Epithelial cell of proximal tubule (primary cell): ENCODE measurements at places on chromosomes 13 and 19.
A peak's percentile ranks its signal among the peaks of the same experiment; 100 is the strongest.

DNA sequence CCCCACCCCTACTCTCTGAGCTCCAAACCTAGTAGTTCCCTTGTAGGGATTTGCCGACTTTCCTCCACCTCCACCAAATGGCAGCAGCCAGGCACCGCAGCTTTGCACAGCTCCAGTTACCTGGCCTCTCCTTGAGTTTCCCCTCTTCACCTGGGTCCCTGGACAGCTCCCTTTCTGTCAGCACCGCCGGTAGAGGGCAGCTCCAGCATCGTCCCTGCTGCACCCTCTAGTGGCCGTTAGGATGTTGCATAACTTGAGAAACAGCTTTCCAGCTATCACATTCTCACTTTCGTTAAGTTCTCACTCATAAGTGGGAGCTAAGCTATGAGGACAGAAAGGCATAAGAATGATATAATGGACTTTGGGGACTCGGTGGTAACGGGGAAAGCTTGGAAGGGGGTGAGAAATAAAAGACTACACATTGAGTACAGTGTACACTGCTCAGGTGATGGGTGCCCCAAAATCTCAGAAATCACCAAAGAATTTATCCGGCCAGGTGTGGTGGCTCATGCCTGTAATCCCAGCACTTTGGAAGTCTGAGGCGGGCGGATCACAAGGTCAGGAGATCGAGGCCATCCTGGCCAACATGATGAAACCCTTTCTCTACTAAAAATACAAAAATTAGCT lies 60.4 kb upstream of the OLFM4 start:
- DNase-seq, result peak; percentile 7

DNA sequence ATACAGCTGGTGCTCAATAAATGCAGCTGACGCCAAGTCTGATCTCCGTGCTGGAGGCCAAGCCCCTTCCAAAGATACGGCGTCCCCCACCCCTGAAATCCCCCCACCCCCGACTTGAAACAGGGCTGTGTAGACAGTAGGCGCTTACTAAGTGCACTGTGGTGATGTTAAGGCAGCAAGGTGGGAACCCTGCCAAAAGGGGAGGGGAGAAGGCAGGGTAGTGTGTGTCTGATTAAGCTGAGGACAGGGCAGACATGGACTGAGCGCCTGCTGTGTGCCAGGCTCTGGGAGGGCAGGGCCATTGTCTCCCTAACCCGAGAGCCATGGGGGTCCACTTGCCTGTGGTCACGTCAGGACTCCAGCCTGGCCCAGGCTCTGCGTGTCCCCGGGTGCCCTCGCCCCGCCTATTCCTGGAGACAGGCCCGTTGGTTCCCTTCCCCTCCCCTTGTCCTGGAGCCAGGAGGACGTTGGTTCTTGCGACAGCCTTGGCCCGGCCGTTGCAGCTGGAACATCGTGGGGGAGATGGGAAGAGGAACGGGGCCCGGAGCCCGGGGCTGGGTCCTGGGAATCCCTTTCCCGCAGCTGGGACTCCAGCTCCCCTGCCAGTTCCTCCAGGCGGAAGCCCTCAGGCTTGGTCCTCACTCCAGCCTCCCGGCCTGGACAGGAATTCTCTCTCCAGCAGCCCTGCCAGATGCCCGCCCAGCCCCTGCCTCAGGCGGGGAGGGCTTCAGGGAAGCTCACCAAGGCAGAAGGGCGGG lies 1.7 kb upstream of the ELANE start:
- DNase-seq, result no peak

DNA sequence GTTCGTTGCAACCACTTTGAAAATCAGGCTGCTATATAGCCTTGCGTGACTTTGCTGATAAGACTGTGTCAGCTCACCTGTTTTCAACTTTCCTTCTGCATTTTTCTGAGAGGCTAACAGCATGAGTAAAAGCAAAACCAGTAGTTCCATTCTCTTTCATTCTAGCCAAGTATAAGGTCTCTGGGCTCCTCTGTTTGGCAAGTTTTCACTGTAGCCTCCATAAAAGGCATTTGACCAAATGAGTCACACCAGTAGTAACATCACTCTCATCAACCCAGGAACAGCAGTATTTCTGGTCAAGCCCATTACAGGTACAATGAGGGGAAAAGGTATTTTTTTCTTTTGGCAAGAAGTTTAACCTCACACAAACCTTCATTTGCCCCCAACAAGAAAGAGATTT lies 1149.8 kb upstream of the MIR17HG start:
- no peak for DNase-seq

DNA sequence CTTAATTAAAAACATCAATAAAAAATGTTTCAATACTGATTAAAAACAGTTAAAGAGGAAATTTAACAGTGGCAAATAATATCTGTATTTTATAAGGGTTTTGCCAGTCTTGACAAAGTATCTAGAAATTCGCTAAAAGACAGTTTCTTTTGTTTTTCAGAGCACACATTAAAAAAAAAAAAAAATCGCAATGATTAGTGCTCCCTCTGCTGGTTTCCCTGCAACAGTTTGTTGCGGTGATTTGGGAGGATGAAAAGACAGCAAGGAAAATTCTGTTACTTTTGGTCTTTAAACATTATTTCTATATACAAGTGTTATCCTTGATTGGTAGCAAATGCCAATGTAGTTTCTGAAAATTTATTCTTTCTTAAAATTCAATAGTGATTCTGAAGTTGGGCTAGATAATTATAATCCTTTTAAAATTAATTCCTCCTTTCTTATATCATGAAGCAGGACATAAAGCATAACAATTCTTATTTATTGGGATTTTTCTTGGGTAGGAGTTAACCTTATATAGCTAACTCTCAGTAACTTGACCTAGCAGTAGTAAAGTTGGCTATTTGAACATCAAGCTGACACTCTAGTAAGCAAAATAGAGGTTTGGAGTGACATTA lies 23.1 kb upstream of the SPRY2 start:
- no peak for DNase-seq

- no peak for DNase-seq
Observed at GRCh38 chr13:90438576-90438975, 908.9 kb upstream of the MIR17HG start.

DNA sequence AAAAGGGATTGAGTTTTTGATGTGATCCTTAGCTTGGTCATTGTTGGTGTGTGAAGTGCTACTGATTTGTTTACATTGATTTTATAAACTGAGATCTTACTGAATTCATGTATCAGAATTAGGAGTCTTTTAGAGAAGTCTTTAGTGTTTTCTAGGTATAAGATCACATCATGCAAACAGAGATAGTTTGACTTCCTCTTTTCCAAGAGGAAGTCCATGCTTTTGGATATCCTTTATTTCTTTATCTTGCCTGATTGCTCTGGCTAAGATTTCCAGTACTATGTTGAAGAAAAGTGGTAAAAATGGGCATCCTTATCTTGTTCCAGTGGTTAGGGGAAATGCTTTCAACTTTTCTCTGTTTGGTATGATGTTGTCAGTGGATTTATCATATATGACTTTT lies 561.2 kb upstream of the SLITRK1 start:
- DNase-seq, result no peak

- DNase-seq, result no peak
Observed at GRCh38 chr19:16764793-16765433, 45.3 kb downstream of the NWD1 start.

GRCh38 chr13:91894316-91894715 lies 495.9 kb downstream of the GPC5 start:
- no peak for DNase-seq

DNA sequence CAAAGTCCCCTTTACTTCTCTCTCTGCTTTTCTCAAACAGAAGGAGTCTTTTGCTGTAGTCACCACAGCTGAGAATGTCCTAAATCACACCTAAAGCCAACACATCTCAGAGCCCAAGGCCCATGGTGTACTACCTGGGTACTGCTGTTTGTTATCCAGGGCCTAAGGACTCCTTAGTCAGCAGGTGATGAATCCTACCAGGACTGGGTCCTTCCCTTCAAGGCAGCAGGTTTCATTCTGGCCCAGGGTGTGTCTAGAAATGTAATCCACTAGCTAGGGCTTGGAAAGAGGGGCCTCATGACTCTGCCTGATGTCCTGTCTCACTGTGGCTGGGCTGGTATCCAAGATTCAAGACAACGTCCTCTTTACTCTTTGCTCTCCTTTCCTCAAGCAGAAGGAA lies 36.2 kb upstream of the ENOX1 start:
- no peak for DNase-seq

- no peak for DNase-seq
Observed at GRCh38 chr19:11598103-11598483, 810 bp downstream of the ZNF627 start.

DNA sequence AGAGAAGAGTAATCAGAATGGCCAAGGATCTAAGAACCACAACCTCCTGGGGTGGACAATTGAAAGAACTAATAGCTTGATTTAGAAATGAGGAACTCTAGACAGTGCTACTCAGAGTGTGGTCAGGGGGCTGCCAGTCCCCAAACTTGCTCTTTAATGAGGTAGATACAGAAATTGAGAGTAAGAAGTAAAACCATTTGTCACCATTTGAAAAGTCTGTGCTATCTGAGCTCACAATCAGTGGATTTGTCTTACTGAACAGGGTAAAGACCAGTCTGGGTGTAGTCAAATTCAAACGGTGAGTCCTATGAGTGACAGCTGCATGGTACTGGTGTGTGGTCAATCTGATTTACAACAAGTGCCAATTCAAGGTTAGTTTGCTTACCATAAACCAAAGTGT lies 118.9 kb downstream of the KL start:
- no peak for DNase-seq

- no peak for DNase-seq
Observed at GRCh38 chr13:28615916-28616446, 42.9 kb upstream of the POMP start.

GRCh38 chr13:113729187-113730019 lies 29.6 kb upstream of the TMEM255B start:
- no peak for DNase-seq

- DNase-seq, result no peak
Observed at GRCh38 chr13:74132776-74133656, 1.2 kb downstream of the KLF12 start.

- DNase-seq, result no peak
Observed at GRCh38 chr13:95381212-95381527, 79.9 kb upstream of the ABCC4 start.

GRCh38 chr13:97724450-97724849 lies 229.0 kb upstream of the IPO5 start:
- no peak for DNase-seq

- DNase-seq, result no peak
Observed at GRCh38 chr13:98398581-98398980, 178.3 kb downstream of the STK24 start.

DNA sequence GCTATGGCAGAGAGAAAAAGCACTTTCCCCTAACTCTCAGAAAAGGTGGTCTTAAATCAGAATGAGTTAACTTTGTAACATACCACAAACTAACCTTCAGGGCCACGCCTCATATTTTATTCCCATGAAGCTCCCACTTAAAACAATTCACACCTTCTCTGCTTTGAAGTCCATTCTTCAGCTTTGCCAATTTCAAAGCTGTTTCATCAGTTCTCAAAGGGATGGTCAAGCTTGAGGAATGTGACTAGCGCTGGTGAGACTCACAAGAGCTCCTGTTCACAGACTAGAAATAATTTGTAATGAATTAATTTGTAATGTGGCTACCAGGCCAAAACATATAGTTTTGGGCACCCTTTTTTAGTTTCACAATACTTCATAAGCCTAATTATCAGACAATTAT lies 68.2 kb downstream of the STK24 start:
- peak; percentile 94 for DNase-seq

GRCh38 chr19:38838208-38838985 lies 6.8 kb upstream of the ECH1 start:
- DNase-seq, result no peak

DNA sequence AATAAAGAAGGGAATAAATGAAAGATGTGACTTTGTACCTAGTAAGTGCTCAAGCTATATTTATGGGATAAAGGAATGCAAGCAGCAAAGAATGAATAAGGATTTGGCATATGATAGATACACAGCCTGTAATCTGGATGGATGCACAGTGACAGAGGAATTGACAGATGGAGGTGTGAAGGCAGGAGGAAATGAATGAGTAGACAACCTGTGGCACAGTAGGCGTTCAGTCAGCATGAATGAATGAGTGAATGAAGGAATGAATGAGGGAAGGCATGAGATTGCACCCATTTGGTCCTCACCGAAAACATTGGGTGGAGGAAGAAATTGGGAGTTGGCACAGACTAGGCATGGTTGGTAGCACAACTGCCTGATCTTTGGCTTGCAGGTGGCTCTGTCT lies 4.8 kb upstream of the PSMD8 start:
- no peak for DNase-seq

- no peak for DNase-seq
Observed at GRCh38 chr13:45104261-45104660, 16.0 kb upstream of the GTF2F2 start.

DNA sequence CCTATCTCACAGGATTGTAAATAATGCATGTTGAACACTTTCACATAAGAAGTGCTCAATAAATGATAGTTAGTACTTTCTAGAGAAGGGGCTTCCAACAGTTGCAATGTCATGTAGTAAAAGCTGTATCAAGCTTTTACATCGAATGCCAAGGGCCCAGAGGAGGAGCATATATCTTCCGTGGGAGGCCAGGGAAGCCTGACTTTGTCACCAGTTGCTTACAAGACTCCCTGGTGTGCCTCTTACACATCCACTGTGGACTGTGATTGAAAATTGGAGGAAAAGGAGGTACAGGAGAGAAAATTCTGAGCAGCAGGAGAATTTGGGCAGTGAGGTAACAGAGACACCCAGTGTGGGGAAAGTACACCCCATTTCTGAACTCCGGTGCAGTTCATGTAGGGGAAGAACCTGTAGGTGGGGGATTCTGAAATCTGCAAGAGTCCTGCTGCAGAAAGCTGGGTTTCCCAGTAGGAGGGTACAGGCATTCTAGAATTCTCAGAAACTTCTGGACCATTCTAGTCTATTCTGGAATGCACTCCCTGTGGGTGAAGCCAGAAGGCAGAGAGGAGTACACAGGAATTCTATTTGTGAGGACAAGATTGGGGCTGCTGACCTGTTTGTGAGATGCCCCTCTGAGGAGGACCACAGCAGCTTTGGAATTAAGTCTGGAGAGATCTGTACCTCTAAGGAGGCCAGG lies 54.0 kb downstream of the ALOX5AP start:
- no peak for DNase-seq

DNA sequence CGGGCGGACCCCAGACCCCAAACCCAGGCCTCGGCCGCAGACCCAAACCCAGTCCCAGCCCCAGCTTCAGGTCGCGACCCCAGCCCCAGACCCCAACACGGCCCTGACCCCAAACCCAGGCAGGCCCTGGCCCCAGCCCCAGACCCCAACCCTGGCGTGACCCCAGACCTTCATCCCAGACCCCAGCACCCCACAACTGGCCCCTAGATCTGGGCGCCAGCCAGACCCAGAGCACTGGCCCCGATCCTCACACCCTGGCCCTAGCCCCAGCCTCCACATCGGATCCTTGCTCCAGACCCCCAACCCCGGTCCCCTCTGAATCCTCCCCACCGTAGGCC lies 7.5 kb downstream of the MBD3 start:
- no peak for DNase-seq

GRCh38 chr19:8254286-8255001 lies 45.3 kb downstream of the CERS4 start:
- no peak for DNase-seq

- no peak for DNase-seq
Observed at GRCh38 chr13:28575200-28575599, 80.3 kb upstream of the FLT1 start.

- DNase-seq, result no peak
Observed at GRCh38 chr19:9353011-9353410, 9.8 kb upstream of the ZNF177 start.
